NCI-H524 treated with DMSO at 0.1 percent for 48 hours (cell line): ENCODE measurements at places on chromosomes 1 and 21.
A peak's percentile ranks its signal among the peaks of the same experiment; 100 is the strongest.

- peak; percentile 91 for DNase-seq
These were observed 200.1 kb upstream of the C1orf105 start for GRCh38 chr1:172220376-172220775.

GRCh38 chr1:200130552-200130951 lies 103.0 kb downstream of the NR5A2 start:
- DNase-seq: no peak

GRCh38 chr1:115457289-115457688 lies 119.2 kb upstream of the NGF start:
- DNase-seq: no peak

DNA sequence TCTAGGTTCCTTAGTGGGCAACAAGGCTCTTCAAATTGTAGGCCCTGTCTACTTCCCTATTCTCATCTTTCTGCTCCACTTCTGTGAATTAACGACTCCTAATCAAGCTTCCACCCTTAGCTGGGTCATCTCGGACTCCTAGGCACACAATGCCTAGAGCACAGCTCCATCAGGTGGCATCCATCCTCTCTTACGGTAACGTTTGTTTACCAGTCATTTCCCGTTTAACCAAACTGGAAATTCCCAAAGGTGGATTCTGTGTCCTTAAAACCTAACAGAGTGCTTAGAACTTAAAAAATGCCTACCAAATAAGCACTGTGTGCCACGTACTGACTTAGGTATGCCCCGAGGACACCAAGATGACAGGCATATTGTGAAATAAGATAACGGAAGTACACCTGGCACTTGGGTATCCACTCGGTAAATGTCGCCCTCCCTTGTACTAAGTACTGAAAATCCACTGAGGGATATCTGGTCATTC lies 1.5 kb downstream of the PARP1 start:
- no peak for DNase-seq

GRCh38 chr1:227947676-227948492 lies at the start of gene WNT9A:
Gene WNT9A, minus strand, starts transcription at chr1:227947932. Its CDS starts 45 bp downstream, at chr1:227947887.
- DNase-seq: no peak

DNA sequence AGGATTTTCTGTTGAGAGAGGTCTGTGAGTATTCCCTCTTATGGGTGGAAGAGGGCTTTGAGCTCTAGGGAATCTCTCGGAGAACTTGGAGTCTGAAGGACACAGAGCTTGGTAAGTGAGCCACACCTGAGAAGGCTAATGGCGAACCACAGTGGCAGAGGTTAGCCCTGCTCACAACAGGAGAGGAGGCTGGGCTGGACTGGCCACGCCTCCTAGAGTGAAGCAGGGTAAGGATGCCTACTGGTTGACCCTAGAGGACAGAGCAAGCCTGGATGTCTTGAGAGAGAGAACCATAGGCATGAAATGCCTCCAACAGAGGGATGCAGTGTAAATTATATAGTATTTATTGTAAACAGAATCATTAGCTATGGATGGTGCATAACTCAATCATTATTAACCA lies 232.6 kb downstream of the PCP4 start:
- no peak for DNase-seq

DNA sequence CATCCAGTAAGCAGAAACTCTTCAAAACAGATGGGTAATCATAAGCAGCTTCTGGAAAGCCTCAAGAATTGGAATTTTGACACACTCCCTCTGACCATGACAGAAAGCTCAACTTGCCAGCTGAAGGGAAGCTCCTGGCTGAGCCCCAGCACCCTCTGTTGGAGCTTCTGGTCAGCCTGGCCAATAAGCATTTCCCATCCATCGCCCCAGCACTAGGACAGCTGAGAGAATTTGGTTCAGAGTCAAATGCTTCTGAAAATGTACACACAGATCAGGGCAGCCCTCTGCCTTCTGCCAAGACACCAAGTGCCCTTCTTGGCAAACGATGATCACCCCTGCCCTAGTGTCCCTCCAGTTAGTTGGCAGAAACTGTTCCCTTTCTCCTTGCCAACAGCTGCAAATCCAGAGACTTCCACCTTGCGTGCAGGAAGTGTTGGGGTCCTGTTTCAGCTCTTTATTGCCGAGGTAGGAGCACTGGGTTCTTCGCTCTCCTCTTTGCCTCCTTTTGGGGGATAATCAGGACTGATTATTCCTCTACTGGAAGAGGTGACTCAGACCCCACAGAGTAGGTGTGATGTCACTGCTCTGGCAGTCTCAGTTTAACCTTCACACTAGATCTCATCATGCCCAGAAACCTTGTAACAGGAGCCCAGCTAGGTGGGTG lies 11.9 kb downstream of the PIGV start:
- DNase-seq: no peak

DNA sequence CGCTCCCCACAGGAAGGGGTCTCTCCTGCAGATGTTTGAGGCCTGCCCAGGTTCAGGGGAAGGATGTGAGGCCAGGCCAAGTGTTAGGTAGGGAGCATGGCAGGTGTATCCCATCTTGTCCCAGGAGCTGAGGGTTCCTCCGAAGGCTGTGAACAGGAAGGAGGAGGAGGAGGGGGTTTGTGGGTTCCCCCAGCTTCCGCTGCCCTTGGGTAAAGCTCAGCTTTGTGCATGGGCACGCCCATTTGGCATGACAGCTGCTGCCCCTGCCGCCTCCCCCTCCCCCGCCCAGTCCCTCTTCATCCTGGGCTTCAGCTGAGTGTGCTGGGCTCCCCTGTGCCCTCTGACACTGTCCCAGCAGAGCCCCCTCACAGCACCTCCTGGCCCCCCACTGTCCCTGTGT lies 25.5 kb downstream of the TNFRSF8 start:
- no peak for DNase-seq

- DNase-seq: no peak
These were observed 32.3 kb downstream of the MAN1C1 start for GRCh38 chr1:25648681-25649440.

DNA sequence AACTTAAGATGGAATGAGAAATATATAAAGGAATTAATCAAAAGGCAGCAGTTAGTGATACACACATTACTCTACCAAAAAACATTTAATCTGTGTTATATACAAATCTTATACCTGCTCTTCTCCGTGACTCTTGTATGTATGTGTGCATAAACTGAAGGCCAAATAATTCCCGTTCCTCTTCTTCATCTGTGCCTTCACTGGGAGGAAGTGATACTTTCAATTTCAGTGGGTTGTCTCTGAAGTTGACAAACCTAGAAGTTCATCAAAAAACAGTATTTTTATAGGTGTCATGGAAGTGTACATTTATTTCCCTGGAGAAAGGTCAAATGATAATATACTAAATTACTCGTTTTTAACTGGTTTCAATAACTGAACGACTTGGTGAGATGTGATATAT lies 19.3 kb downstream of the TRMT13 start:
- DNase-seq: no peak

DNA sequence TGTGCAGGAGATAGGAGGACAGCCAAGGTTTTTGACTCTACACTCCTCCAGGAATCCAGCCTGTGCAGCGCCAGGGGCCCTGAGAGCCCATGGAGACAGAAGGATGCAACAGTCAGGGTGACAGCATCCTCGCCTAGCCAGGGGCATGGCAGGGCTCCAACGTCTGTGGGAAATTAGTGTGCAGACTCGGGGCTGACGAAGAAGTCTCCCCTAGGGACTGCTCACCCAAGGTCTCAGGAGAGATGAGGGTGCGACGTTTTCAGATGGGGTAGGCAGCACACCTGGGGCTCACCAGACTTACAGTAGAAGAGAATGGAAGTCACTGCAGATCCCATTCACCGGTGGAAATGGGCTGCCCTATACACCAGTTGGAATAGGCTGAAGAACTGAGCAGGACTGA lies 241.7 kb downstream of the SETD4 start:
- DNase-seq: no peak

- DNase-seq: no peak
These were observed 53.3 kb upstream of the SEC16B start for GRCh38 chr1:178023181-178023618.

GRCh38 chr1:212261361-212261929 lies 23.8 kb upstream of the PPP2R5A start:
- DNase-seq: no peak

DNA sequence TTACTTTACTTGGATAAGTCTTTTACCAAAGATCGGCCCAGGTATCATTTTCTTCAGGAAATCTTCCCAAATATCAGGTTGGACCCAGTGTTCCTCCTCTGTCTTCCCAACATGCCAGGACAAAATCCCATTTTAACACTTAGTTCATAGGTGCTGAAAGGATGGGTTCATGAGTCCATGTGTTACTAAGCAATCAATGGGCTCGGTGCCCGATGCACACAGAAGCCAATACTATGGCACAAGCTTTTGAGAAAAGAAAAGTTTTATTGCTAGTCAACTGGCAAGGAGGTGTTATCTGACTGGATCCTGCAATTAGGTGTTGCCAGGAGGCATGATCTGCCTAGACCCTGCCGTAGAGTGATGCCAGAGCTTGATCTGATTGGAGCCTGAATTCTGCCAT lies 133.3 kb upstream of the SLC44A3 start:
- no peak for DNase-seq

GRCh38 chr1:168829876-168830275 lies 100.9 kb upstream of the DPT start:
- no peak for DNase-seq

GRCh38 chr1:173255214-173255813 lies 48.2 kb upstream of the TNFSF4 start:
- DNase-seq: no peak

DNA sequence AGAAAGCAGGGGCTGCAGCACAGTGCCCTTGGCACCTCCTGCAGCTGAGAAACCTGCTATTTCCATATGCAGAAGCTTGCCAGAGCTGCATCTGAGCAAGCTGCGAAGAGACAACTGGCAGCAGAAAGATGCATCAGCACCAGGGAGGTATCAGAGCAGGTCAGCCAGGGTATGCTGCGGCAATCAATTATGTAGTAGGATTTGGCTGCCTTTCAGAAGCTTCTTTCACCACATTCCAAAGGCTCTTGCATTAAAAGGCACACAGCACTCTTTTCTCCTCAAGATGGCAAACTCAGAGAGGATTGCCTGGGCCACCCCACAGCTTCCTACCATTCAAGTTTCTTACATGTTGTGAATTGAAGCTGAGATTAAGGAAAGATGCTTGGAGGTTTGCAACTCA lies 47.6 kb upstream of the RAP1A start:
- no peak for DNase-seq

DNA sequence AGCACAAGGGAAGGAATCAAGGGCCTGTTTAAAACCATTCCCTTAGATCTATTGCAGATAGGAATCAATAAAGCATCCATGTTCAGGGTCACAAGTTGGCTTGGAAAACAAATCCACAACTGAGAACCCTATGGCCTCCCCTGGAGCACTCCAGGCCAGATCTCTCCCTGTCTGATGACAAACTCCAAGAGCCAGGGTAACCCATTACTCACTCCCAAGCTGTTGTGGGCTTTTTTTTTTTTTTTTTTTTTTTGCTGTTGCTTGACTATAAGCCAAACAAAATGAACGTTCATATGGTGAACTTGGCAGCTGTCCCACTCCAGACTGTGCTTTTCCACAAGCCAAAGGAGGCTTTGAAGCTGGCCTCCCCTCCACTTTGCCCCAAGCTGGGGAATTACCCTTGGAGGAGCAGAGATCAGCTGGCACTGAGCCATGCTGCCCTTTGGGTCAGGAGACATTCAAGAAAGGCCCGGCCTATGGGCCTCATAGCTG lies 35.7 kb upstream of the VAV3 start:
- peak; percentile 39 for DNase-seq

DNA sequence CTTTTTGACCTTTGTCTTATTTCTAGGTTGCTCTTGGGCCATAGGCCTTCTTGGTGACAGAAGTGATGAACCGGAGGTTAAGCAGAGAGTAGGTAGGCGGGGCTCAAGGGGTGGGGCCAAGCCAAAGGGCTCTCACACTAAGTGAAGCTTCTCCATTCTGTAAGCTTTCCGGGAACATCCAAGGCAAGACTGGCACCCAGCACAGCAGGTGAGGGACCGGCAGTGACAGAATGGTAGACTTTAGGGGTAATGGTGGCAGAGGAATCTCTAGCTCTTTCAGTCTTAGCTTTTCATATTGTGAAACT lies at the start of gene TNFAIP8L2:
Gene TNFAIP8L2, plus strand, starts transcription at position 135 of the 305 bp plus-strand sequence. CDS start 2,049 bp downstream, outside the sequence.
- DNase-seq: no peak

GRCh38 chr1:50977575-50978143 lies 7.6 kb downstream of the CDKN2C start:
- no peak for DNase-seq

DNA sequence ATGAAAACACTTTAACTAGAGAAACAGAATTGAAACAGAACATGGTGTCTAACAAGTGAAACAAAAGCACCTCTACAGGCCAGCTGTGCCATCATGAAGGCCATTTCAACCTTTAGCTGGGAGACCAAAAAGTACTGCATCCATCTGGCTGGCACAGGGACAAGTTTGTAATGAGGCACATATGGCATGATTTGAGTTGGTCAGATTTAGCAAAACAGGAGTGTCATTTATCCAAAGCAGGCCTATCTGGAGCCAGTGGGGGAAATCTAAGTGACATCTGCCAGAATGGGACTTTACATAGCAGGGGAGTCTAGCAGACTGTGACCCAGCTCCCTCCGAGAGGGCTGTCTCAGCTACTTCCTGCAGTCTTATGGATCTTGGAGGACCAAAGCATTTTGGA lies 51.9 kb downstream of the DNTTIP2 start:
- DNase-seq: peak; percentile 92

GRCh38 chr1:185627171-185627570 lies 107.0 kb upstream of the HMCN1 start:
- DNase-seq: no peak

- no peak for DNase-seq
These were observed 63.3 kb downstream of the POFUT2 start for GRCh38 chr21:45224189-45224938.

GRCh38 chr1:164602101-164602422 lies 43.1 kb downstream of the PBX1 start:
- no peak for DNase-seq

DNA sequence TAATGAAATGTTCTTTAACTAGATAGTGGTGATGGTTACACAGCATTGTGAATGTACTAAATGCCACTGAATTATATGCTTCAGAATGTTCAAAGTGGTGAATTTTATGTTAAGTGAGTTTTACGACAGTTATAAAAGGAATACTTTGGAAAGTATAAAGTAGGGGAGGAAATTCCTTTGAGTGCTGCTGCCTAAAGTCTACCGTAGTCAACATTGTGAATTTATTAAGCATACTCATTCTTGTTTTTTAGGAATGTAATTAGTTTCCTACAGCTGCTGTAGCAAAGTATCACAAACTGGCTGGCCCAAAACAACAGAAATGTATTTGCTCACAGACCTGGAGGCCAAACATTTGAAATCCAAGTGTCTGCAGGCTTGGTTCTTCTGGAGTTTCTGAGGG lies 73.0 kb downstream of the SWT1 start:
- DNase-seq: no peak

DNA sequence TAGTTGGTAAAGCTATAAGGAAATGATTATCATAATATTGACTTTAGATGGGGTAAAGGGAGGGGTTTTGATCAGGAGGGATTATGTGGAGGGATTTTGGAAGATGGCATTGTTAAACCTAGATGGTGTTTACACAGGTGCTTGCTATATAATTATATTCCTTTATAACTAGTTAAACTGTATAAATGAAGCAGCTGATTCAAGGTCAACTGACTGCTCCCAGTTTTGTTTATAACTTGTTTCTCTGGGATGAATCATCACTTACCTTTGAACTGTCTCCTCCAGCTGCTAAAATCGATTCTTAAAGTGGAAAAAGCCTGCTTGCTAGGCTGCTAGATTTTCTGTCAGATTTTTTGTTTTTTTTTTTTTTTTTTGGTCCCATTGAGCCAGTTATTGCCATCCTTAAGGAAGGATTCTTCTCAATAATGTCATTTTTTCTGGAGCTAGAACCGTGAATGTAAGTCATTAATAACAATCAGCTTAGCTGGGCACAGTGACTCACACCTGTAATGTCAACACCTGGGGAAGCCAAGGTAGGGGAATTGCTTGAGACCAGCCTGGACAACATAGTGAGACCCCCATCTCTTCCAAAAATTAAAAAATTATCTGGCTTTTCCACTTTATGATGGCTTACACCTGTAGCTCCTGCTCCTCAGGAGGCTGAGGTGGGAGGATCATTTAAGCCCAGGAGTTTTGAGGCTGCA lies 153.2 kb downstream of the PIK3R3 start:
- DNase-seq: no peak
